ENCODE measurements at places on chromosomes 2 and 18.

GRCh38 chr18:62370366-62370765 lies 45.3 kb downstream of the TNFRSF11A start:
- DNase-seq = no peak

- no peak for DNase-seq
Measured at GRCh38 chr2:9800639-9800974, 42.7 kb upstream of the TAF1B start.

GRCh38 chr2:29817801-29818680 lies 103.3 kb downstream of the ALK start:
- no peak for DNase-seq

- no peak for DNase-seq
Measured at GRCh38 chr2:135281379-135281778, 229.3 kb downstream of the RAB3GAP1 start.

DNA sequence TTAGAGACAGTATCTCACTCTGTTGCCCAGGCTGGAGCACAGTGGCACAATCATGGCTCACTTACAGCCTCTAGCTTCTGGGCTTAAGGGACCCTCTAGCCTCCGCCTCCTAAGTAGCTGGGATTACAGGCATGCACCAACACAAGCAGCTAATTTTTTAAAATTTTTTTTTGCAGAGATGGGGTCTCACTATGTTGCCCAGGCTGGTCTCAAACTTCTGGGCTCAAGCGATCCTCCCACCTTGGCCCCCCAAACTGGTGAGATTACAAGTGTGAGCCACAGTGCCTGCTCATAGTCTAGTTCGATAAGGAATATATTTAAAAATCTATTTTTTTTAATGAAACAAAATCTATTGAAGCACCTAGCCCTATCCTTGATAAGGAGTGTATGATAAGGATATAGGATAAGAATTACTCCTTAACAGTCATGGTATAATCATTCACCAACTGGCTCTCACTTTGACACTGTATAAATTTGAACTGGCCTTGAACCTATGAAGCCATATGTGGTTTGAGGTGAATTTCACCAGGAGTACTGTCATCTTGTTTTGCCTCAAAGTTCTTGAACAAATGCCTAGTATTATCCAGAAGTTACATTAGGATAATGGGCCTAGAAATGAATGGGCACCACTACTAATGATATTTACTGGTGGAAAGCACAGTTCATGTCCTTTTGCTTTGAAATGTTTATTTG lies 71.1 kb downstream of the EXOC6B start:
- DNase-seq = no peak
